ENCODE measurements at places on chromosomes 4 and X.

GRCh38 chr4:70938086-70938485, 35.9 kb downstream of the MOB1B start:
- no peak for DNase-seq

GRCh38 chr4:76233083-76233482, 18.4 kb upstream of the FAM47E start:
- no peak for DNase-seq

GRCh38 chr4:10276152-10276551, 159.6 kb upstream of the WDR1 start:
- no peak for DNase-seq

DNA sequence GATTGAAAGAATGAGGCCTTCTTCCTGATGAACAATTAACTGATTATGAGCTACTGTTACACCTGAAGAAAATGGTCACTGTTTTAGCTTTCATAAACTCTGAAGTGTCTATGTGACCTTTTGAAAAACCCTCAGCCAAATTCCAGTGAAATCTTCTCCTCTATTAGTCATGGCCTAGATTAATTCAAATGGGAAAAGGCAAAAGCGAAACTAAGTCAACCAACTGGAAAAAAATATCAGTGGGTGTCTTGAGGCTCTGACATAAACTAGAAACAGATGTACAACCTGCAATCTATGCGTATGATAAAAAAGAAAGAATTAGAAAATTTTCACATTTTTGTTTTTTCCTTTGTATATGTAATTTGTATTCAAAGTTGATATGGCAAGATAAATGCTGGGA, 169.4 kb upstream of the BANK1 start:
- DNase-seq, result no peak

DNA sequence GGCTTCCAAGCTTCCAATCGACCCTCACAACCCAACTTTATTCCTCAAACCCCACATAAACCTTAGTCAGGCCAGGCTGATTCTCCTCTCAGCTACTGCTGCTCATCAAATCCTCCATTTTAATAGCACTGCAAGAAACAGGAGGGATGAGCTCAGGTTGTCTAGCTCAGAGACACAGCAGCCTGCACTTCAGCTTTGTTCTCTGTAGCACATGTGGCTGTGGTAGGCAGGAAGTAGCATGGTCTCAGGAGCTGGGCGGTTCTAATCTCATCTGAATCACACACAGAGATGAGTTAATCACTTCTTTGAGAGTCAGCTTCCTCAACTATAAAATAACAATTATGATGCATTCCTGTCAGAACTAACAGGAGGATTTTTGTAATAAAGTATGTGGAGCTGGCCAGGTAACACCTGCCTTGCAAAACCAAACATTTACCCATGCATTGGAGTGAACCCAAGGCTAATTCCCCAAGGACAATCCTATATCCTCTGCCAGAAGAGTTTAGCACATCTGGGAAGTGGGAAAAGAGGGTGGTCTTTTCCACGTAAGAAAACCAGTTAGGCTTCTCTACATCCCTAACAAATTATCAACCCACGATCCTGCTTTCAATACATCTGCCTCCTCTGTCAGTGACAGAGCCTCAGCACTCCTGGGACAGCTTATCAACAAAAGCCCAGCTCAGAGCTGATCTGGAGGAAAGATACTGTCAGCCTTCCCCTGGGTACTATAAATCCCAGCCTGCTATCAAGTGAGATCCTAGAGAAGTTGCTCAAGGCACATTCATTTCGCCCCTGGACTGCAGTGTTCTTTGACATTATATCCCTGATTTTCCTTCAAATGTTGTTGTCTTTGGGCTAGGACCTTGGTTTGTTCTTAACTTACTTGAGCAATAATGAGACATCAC, 32.8 kb downstream of the ELOVL6 start:
- no peak for DNase-seq

DNA sequence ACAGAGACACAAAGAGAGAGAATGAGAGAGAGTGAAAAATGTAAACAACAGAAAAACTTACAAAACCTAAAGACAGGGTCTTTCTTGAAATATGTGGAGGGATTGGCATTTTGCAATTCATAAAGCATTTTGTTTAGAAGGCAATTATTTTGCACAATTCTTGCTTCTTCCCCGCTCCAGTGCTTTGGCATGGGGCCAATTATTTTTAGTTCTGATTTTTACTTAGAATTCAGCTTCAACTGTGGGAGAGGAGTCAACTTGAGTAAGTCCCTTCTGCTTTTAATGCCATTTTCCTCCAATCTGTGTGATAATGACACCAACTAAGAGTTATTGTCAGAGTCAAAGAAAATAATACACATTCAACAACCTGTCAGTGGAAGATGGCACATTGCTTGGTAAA, 1051.9 kb downstream of the NLGN4X start:
- no peak for DNase-seq

- DNase-seq, result no peak
Measured at GRCh38 chr4:159290321-159291030, 187.6 kb downstream of the RAPGEF2 start.

DNA sequence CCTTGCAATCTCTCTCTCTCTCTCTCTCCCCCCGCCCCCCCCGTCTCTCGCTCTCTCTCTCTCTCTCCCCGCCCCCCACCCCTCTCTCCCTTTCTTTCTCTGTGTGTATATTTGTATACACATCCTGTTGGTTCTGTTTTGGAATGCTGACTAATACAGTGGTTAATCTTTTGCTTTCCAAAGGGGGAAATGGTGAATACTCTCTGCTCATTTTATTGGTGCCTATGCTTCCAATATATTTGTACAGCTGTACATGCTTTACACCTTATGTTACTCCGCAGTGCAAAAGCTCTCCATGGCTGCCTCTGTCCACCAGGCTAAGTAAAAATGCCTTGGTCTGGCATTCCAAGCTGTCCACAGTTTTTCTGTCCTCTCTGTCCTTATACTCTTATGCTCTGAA, 158.8 kb downstream of the RBMX2 start:
- no peak for DNase-seq

DNA sequence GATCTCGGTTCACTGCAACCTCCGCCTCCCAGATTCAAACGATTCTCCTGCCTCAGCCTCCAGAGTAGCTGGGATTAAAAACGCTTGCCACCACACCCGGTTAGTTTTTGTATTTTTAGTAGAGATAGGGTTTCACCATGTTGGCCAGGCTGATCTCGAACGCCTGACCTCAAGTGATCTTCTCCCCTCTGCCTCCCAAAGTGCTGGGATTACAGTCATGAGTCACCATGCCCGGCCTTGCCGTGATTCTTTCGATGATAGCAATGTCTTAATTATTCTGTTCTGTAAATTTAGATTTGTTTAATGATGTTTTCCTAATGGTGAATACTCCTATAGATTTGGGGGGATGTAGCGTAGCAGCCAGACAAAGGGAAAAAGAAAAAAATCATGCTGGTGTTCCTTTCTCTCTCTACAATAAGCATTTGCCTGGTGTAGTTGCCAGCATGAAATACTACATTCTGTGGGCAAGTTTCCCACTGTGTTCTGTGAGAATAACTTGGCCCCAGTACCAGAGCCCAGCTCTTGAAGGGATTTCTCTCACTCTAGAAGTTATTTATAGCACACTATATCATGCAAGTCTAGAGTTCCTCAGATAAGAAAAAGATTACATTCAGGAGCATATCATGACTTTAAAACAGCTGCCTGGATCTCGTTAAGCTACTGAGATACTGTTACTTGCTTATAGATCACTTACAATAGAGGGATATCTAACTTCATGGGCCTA, 15.4 kb downstream of the NIPAL1 start:
- no peak for DNase-seq

GRCh38 chr4:141074098-141074878, 59.0 kb downstream of the RNF150 start:
- no peak for DNase-seq

DNA sequence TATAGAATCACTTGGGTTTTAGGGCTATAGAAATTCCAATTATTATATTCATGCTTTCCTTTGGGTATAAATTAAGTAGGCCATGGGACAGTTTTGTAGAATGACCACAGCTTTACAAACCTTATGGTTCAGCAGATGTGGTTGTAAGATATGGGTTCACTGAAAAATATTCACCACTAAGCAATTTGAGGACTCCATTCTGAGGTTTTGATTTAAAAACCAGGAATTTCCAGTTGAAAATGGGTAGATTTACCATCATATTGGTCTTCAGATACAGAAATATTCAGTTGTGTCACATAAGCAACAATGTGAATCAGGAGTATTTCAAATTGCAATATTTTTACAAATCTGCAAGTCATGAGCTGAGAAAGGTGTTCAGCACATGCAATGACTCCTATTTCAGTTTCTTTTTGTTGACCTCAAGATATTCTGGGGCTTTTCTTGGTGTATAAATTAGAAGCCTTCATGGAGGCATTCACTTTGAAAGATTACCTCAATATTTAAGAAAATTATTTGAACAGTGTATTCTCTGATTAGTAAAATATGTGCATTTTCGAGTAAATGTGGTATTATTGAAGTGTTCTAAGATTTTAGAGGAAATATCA, 218.4 kb upstream of the HCCS start:
- no peak for DNase-seq

- no peak for DNase-seq
Measured at GRCh38 chr4:78510108-78510507, 41.5 kb upstream of the ANXA3 start.

GRCh38 chr4:127250577-127250976, 382.2 kb upstream of the INTU start:
- no peak for DNase-seq

DNA sequence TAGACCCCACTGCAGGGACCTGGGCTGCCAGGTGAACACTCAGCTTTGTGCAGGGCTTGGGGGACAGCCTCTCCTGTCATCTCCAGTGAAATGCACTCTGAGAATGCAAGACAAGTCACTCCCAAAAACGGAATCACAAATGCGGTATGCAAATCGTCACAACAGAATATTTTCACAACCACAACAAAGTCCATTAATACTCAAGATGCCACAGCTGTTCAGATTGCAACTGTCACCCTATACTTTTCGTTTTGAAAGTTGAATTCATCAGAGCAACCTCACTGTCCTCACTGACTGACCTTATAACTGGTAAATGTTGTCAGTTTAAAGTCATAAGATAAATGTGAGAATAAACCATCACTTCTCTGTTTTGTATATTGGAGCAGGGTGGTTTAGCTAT, 16.6 kb downstream of the JAKMIP1 start:
- DNase-seq, result no peak

DNA sequence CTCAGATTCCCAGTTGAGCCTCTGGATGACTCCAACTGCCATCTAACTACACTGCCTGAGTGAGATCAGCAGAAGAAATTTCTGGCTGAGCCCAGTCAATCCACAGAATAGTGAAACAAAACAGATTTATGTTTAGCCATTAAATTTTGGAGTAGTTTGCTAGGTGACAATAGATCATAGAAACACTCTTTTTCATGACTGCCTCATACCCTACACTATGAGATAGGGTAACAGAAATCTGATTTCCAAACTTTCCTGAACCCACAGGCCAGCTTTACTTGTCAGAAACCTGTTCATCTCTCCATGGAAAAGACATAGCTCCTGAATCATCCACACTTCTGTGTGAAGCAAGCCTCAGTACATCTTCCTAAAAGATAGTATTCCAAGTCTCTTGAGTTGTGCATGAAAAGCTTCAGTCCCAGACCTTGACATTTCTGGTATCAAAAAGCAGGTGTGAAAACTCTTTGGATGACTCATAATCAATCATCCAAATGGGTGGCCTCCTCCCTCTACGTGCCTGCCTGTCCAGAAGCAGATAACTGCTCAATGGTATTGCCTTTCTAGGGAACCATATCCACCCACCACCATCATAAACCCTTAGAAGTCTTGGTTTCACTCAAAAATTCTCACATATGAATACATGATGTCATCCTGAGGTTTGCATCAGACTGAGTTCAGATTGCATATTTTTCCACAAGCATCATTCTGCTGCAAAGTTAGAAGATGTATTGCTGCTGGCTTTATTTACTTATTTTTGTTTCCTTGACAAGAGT, 47.5 kb upstream of the RAP2C start:
- no peak for DNase-seq

GRCh38 chr4:155411546-155411945, 34.8 kb upstream of the MAP9 start:
- no peak for DNase-seq

- DNase-seq, result no peak
Measured at GRCh38 chr4:85833302-85833701, 358.4 kb downstream of the ARHGAP24 start.

DNA sequence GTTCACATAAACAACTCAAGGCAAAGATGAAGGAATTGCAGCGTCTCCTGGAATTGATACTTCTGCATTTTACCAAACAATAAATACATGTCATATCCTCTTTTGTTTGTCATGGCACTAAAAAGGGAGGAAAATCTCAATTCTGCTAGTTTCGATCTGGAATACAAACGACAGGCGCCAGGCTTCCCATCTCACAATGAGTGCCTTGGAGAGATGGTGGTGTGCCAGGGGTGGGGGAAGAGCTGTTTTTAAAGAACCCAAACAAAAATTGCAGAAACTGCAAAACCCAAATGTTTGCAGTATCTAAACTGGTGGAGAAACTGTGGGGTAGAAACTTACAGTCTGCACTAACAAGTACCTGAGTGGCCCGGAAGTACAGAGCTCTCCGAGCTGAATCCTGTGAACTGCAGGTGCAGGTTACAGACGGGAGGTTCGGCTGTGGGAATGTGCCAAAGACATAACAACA, 53.0 kb upstream of the KLF3 start:
- peak; percentile 23 for DNase-seq

- no peak for DNase-seq
Measured at GRCh38 chr4:110953191-110953590, 330.3 kb upstream of the PITX2 start.

GRCh38 chrX:150118476-150118875, 180.2 kb upstream of the EOLA2 start:
- no peak for DNase-seq

- peak; percentile 35 for DNase-seq
Measured at GRCh38 chr4:87073199-87074120, 138.6 kb downstream of the AFF1 start.

GRCh38 chrX:24268786-24269185, 45.1 kb downstream of the SUPT20HL2 start:
- no peak for DNase-seq

DNA sequence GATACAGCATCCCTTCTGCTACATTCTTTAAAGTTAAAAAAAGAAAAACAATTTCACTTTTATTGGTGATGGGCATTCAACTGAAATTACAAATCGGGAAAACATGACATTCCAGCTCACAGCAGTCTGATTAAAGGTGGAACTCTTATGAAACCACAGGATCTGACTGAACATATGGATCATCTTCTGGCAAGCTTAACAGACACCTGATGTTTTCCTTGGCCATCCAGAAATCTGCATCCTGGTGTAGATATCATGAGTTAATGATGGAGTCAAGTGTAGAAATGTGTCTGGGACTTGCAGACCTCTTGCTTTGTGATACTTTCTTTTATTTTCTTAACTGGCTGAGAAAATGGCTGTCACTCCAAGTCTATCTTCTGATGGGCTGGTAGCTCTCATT, 167.9 kb downstream of the CBR4 start:
- DNase-seq, result no peak

GRCh38 chrX:40175511-40176350, 78.0 kb upstream of the BCOR start:
- peak; percentile 24 for DNase-seq

DNA sequence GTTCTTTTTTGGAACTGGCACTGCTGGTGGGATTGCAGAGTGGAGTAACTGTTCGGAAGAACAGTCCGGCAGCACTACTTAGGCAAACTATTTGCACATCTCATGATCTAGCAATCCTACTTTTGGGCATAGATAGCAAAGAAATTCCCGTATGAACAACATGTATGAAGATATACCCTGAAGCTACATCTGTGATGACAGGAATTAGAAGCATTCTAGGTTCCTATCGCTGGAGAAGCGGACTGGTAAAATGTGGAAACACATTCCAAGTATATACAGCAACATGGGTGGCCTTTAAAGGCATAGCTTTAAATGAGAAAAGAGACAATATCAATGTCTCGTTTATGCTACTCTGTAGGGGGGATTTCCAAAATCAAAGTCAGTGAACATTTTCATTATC, 3.1 kb downstream of the DCAF16 start:
- DNase-seq, result no peak

Data from amygdala (tissue), 56 donors.